ENCODE measurements at places on chromosomes 2 and 18.

DNA sequence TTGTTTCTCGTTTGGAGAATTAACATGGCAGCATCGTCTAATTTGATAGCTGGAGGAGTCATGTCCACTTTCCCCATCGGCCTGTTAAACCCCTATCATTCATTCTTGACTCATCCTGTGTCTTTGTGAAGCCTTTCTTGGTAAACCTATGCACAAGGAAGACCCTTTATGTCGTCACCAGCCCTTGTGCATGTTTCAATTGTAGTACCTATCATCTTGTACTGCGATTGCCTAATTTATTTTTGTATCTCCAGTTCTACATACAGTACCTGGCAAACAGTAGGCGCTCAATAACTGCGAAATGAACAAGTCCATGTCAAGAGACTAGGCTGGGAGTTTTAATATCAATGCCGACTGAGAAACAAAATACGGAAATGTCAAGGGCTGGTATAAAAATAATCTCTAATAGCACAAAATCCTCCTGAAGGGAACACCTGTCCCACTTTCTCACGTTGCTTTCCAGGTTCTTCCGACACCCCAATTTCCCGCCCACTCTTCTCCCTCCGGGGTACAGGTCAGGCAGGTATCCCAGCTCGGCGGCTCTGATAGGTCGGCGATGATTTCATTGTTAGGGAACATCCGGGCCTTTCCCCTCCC, 1.3 kb upstream of the PPM1B start:
- DNase-seq, result no peak

DNA sequence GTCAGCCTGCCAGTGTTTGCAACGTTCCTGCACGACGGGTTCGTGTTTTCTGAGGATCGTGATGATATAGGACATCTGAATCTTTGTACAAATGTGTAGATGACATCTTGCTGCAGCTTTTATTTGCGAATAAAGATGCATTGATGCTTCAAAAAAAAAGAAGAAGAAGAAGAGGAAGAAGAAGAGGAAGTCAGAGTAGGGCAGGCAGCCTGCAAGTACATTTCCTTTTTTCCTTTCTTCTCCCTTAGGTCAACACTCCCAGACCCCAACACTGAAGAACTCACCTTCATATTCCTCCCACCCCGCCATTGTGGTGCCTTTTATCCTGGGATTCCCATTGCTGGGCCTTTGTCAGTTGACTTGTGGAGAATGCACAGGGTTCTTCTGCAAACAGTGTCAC, 91.5 kb downstream of the FHOD3 start:
- DNase-seq, result no peak

GRCh38 chr2:55781542-55781941, 87.9 kb upstream of the PNPT1 start:
- no peak for DNase-seq

GRCh38 chr2:165544897-165545296, 75.4 kb downstream of the CSRNP3 start:
- no peak for DNase-seq

DNA sequence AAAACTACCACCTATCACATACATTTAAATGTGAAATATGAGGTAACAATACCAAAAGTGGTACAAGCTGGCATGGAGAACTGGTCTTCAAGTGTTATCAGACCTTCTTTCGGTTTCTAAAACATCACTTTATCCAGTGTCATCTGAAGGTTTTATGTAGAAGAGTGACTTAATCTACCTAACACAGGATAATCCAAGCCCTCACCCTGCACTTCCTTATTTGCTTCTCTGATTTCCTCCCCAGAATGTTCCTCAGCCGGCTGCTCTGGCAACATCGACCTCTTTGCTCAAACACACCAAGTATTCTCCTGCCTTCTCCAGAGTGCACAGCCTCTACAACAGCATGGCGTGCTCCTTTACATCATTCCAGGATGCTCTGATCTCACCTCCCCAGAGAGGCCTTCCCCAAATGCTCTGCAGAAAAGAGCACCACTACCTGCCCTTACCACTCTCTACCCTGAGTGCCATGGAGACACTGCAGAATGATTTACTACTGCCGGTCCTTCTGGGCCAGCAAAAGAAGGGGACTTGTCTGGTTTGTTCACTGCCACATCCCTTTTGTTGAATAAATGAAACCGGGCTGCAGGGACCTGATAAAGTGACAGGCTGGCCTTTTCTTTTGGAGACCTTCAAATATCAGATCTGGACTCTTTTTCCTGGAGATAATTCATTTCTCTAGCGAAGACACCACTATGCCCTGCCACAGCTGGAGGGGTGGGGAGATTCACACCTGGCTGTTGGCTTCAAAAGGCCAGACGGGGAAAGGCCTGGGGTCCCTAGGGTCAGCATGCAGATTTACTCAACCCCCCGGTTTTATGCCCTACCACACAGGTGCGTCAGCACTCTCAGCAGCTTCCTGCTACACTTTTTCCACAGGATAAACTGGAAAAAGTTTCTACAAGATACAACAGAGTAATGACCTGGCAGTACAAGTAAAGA, 42.0 kb downstream of the TTR start:
- no peak for DNase-seq

- DNase-seq, result no peak
Measured at GRCh38 chr2:11988691-11989353, 242.4 kb downstream of the LPIN1 start.

DNA sequence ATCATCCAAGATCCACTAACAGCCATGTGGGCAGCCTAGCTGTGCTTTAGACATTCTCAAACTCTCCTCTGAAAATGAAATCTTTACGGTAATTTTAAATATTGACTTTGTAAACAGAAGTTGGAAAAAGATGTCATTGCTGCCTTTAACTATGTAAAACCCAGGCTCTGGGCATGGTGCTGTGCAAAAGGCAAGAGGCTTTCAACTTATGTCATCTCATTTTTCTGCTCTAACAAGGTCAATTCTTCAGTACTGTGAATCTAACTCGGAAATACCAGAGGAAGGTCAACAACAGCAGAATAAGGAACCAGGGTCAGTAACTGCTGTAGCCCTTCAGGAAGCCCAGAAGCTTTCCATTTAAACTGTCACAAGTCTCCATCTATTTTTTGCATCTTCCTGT, 37.0 kb upstream of the MPP4 start:
- no peak for DNase-seq

DNA sequence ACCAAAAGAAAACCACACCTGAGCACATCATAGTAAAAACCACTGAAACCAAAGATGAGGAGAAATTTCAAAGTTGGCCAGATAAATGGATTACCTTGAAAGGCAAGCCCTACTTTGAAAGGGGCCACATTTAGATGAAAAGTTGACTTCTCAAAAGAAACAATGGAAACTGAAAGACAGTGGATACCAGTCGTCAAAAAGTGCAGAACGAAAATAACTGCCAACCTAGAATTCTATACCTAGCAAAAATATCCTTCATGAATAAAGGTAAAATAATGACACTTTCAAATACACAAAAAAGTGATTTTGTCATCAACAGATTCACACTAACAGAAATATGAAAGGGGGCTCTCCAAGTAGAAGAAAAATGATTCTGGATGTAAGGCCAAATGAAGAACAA, 18.4 kb downstream of the NEU4 start:
- no peak for DNase-seq

DNA sequence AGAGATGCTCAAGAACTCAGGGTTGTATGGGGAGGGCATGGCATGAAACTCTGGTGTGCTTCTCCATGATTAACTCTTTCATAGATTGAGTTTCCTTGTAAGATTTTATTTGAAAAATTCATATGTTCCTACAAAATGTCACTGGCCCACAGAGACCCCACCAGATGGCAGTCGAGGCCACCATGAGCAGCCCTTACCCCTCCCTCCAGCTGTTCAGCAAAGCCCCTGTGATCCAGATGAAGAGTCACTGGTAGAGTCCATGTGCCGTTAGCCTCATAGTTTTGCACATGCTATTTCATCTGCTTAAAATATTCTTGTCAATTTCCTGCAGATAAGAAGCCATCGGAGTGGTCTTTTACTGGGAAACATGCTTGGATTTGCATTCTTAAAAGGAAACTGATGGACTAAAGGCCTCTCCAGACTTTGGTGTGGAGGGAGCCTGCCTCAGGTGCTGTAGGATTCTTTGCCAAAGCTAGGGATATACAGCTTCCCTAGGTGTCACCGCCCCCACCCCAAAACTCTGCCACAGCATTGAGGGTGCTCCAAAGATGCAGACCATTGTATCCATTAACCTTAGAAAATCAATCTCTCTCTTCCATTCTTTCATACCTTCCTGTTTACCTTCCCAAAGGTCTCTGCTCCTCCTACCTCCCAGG, 18.8 kb downstream of the ZNF385B start:
- no peak for DNase-seq

DNA sequence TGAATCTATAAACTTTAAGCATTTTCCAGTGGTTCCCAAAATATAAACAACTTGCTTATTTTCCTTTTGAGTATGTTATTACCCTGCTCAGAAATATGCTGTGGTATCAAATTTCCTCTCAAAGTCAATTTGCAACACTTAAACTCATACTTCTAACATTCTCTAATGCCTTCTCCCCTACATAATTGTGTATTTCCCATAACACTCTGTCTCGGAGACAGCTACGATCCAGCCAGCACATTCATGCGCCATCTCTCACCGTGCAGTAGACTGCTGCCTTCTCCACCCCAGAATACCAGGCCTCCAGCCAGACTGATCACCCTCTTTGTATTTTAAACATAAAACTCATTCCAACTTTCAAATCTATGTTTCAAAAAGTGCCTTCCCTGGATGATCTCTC, 41.8 kb downstream of the TIMM21 start:
- no peak for DNase-seq

GRCh38 chr2:110897966-110898365, 165.6 kb downstream of the ACOXL start:
- no peak for DNase-seq

DNA sequence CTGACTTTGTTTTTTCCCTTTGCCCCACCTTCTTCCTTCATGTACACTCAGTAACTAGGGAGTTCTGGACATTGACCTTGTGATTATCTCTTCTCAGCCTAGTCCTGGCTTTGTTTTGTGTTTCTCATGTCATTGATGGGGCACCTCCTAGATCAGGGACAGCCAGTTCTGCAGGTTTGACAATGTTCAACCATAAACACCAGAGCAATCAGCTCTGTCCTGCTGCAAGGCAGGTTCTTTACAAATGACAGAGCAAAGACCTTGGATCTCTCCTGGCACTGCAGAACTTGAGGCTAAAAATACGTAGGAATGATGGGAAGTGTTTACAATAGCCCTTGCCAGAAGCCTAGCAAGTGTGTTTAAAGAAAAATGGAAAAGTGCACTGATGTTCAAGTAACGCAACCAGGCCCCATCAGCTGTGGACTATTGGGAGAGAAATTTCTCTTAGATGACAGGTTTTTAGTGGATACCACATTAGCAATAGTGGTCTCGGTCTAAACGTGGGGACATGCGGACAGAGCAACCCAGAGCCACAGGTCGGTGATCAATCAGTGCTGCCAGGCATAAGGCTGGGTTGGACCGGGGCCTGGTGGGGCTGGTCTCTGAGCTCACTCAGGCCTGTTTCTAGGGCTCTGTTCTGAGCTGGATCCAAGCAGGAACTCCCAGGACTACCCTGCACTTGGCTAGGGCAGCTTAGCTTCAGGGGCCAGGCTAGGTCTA, 76.8 kb downstream of the SOWAHC start:
- DNase-seq, result no peak

DNA sequence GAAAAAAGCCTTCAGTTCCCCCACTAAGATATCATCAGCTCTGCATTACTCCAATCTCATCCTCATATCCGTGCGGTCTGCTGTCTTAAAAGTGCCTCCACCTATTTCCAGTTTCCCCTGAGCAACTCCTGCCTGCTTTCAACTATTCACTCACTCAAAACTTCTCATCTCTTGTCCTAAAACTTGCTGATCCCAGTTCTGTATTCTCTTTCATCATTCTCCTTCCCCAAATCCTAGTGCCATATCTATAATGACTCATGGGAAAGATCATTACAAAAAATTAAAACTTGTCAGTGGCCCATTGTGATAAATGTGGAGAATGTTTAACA, 20.0 kb downstream of the ACVR1 start:
- DNase-seq, result no peak

- no peak for DNase-seq
Measured at GRCh38 chr18:59685501-59685900, 11.7 kb downstream of the CCBE1 start.

- DNase-seq, result no peak
Measured at GRCh38 chr2:203743441-203743981, 37.1 kb downstream of the CD28 start.

DNA sequence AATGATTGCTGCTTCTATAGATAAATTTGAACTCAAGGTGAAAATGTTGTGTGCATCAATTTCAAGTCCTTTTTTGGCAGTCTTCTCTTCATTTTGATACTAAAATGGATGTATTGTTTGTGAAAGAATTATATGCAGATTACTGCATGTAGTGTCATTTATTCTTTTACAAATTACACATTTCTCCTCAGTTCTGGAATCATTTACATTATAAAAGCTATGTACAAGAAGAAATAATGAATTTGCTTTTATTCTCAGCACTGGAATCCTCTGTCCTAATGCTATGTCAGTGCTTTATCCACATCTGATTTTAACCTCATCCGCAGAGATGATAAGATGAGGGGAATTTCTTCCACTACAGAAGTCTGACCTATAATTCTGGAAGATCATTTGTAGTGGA, 220.8 kb upstream of the UBE2E3 start:
- no peak for DNase-seq

DNA sequence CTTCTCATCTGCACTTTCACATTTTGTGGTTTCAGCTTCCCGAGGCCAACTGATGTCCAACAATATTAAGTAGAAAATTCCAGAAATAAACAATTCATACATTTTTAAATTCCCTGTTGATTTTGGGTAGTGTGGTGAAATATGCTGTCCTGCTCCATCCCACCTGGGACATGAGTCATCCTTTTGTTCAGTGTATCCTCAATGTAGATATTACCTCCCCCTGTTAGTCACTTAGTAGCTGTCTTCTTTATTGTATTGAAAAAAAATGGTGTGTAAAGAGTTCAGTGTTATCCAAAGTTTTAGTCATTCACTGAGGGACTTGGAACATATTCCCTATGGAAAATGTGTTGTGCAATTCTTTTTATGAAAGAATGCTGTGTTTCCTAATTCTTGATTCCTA, 348.1 kb downstream of the SOCS6 start:
- DNase-seq, result no peak

- no peak for DNase-seq
Measured at GRCh38 chr18:3689986-3690763, 240.2 kb downstream of the TGIF1 start.

- DNase-seq, result no peak
Measured at GRCh38 chr18:3898861-3899613, 449.1 kb downstream of the TGIF1 start.

DNA sequence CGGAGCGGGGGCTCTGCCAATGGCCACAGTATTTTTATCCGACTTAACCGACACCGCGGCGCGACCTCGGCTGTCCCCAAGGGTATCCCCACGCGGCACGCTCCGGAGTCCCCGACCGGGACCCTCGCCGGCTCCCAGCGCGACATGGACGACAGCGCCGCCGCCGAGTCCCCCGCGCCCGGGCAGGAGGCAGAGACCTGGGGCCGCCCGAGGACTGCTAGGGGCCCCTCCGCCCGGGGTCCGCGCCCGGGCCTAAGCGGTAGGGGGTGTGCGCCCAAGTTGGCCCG, 468 bp downstream of the UXS1 start:
- DNase-seq, result no peak

- no peak for DNase-seq
Measured at GRCh38 chr18:76453932-76454331, 41.1 kb downstream of the ZNF516 start.
